ENCODE measurements at places on chromosomes 11 and 22.

DNA sequence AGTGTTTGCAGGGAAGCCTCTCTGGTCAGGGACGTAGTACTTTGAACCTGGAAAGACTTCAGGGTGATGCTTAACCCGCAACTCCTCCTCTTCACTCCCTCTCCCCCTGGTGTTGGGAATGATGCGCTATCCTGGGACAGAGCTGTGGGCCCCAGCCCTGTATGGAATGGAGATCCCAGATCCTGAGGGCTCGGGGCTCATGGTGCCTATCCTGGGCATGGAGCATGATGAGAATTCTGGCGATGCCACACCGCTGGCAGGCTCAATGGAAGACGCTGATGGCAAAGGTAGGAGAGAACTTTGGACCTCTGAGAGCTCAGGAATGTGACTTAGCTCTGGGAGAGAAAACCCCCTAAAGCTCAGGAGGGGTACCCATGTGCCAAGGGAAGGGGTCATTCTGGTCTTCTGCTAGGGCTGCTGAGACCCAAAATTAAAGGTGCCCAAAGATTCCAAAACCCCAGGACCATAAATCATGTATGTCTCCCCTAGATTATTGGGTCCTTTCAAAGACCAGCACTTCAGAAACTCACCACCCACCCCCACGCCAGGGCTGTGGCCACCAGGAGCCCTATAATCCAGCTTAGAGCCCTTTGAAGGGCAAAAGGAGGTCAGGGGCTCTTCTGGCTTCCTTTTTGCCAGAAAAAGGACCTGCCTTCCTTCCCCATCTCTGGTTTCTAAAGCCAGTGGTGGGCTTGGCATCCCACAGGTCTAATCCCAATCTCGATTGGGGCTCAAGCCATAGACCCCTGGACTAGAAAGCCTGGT lies 52.5 kb downstream of the BTG4 start:
- DNase-seq, result no peak

DNA sequence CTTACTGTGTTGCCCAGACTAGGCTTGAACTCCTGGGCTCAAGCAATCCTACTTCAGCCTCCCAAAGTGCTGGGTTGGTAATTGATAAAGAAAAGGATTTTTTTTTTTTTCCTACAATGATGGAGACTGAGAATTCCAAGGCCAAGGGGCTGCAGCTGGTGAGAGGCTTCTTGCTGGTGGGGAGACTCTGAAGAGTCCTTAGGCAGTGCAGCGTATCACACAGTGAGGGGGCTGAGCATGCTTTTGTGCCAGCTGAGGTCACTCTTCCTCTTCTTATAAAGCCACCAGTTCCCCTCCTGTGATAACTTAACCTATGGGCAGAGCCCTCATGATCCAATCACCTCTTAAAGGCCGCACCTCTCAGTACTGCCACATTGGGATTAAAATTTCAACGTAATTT lies 28.2 kb upstream of the CCDC81 start:
- no peak for DNase-seq

GRCh38 chr11:102470251-102470650 lies 17.7 kb upstream of the TMEM123 start:
- no peak for DNase-seq

DNA sequence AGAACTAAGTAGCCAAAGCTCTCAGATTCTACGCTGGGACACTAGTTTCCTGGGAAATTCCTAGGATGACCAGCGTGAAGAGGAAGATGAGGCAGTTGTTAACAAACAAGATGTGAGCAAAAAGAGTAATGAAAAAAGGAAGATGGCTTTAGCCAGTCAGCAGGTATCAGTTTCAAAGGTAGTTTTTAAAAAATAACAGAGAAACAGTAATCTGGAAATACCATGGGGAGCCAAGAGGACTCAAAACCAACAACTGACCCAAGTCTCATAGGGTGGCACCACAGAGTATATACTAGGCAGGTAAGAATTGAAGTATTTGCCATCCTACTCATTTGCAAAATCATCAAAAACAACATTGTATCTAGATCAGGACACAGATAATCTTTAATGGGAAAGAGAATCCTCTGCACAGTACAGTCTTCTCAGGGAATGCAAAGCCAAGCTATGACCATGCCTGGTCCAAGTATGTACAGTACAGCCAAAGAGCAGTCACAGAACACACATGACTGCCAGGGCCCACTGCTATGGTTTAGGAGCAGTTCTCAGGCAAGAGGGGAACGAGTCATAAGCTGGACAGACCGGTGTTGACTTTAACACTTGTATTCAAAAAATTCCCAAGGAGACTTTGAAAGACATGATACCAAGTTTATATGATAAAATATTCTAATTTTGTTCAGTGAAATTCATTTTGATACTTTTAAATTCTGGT lies 20.6 kb downstream of the MSANTD4 start:
- no peak for DNase-seq

Measured in stimulated activated CD8-positive, alpha-beta memory T cell treated with anti-CD3 and anti-CD28 coated beads, Interleukin-4, amount 100 ng/mL, for 4 hours (primary cell).